Mucosa of descending colon (tissue), 3 donors: ENCODE measurements at places on chromosomes 5 and 9. TPM values are rescaled to one million over a fixed set of nuclear protein-coding genes. Genes with fewer than 3 reads are reported as not detected.

- no peak for DNase-seq
These were observed 509.7 kb downstream of the PSAT1 start for GRCh38 chr9:78806492-78807160.

GRCh38 chr9:112535811-112536210, 49.2 kb downstream of the KIAA1958 start:
- DNase-seq = no peak

DNA sequence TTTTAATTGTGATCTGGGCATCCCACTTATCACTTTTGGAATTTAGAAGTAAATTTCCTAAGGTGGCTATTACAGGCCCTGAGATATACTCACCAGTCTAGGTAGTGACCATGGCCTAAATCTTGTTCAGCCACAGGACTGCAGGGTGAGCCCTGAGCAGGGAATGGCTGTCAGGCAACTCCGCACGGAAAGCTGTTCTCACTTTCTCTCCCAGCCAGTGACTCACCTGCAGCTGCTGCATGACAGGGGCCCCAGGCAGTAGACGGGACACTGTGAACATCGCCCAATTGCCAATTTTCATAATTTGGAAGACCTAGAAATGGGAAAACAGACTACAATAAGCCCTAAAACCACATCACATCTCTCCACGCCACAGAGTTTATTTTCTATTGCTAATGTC, 69.6 kb upstream of the TAF1L start:
- no peak for DNase-seq

Gene HK3
- total RNA-seq = 7.7 TPM

Gene NUDT12
- total RNA-seq = 13.7 TPM

DNA sequence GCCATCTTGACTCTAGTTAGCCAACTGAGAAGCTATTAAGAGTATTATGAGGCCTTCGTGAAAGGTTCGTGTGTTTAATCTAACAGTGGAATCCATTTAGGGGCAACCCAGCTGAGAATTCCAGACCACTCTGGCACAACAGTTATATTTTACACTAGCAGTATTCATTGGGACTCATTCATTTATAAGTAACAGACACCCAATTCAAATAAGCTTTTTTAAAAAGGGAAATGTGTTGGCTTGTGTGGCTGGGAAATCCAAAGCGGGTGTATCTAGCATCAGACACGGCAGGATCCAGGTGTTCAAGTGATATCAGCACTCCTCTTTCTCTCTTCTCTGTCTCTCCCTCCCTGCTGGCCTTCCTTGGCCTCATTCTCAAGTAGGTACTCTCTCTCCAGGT, 46.0 kb upstream of the SHC3 start:
- DNase-seq = no peak

Gene PCDHB6
- 0.29 TPM for total RNA-seq

- DNase-seq = no peak
These were observed 52.6 kb downstream of the ALDH7A1 start for GRCh38 chr5:126542441-126542840.

DNA sequence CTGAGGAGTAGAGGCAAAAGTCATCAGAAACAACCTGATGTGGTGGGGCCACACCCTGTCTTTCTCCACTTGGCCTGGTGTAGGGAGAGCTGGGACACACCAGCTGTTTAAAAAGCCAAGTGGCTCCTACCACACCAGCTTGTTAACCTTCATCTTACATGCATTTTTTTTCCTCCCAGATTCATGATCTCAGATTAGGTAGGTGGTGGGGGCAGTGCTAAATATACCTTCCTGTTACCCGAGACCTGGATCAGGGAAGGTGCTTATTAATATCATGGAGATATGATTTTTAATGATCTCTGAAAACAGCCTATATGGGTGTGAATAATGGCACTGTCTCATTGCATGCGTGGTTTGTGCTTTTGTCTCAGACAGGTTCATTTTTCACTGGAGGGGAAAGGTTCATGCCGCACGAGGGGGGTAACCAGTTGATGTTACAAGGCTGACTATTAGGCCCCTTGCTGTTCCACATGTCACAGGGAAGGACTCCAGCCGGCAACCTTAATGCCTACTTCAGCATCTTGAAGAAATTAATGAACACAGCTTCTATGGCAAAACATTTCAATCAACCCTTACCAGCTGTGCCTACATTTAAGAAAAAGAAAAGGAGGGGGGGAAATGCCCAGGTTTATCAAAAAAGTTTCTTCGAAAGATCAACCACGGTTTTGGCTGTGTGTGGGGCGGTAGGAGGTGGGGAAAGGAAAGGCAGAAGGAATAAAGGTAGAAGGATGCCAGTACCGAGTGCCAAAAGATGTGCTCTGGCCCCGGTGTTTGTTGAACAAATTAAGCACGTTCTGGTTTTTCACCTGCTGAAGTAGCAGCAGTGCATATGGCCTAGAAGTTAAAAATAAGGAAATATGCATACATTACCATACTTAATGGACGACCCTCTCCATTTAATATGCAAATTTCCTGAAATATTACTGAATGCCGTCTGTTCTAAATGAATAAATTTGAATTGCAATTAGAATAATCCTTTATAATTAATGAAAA, 185.4 kb downstream of the EBF1 start:
- DNase-seq = no peak

DNA sequence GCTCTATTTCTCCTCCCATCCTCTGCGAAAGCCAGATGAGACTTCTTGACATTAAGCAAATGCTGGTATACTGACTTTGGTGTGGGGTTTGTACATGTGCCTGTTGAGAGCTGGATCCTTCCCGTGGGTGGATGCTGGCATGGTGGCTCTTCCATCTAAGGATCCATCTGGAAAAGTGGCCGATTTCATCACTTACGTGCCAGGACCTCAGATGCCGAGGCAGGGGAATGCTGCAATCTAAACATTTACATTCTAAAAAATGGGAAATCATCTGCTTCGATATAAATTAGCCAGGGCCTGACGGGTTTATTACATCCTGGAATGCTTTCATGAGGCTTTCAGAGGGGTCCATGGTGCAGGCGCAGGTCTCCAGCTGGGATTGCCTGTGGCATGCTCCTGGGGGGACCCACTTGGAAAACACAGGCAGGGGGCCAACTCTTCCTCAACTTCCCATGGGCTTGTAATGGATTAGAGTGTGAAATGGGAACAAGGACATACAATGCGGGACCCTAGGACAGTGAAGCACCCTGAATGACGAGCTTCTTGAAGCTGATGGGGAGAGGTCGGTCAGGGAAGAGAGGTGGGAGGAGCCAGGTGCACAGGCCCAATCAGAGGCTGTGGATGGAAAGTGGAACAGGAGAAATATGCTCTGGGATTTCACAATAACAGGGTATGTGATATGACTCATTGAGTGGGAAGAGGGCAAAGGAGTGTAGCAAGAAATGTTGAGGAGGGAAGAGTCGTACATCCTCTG, 105.5 kb upstream of the PITX1 start:
- peak; percentile 48 for DNase-seq

- no peak for DNase-seq
These were observed 23.4 kb downstream of the LCP2 start for GRCh38 chr5:170273968-170274710.

DNA sequence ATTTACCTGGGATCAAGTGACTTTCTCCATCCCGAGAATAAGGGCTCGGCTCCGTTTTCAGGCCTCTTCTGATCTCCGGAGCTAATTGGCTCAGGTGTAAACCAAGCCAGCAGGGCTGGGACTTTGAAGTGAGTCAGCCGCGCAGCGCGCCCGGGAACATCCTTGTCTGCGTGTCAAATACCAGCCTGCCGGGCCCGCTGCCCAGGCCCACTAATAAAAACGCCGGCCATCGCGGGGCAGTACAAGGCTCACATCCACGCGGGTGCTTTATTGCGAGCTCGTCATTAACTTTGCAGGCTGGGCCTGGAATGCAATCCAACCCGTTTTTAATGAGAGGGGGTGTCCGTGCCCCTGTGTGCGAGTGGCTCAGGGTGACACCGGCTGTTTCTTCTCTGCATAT, 416.8 kb downstream of the IRX2 start:
- no peak for DNase-seq

- no peak for DNase-seq
These were observed 75.4 kb downstream of the SLF1 start for GRCh38 chr5:94693845-94694370.

Gene GALNT10
- total RNA-seq = 51.5 TPM

GRCh38 chr5:62742207-62742606, 163.6 kb downstream of the LRRC70 start:
- DNase-seq = no peak

GRCh38 chr9:121952611-121953010, 140.5 kb downstream of the TTLL11 start:
- no peak for DNase-seq

DNA sequence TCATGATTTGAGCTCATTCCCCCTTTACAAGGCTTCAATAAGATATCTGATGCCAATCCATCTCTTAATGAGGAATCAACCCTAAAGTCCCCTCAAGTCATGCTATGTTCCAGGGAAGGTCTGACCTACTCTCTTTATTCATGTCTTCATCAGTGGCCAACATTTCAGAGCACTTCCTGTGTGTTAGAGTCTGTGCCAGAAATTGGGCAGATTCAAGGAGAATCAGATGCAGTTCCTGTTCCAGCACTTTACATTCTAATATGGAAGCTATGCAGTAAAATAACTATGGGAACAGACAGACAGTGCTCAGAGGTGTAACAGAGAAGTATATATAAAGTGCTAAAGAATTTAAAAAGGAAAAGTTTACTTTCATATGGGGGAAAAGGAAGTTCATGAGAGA, 193.4 kb upstream of the NR4A3 start:
- no peak for DNase-seq

DNA sequence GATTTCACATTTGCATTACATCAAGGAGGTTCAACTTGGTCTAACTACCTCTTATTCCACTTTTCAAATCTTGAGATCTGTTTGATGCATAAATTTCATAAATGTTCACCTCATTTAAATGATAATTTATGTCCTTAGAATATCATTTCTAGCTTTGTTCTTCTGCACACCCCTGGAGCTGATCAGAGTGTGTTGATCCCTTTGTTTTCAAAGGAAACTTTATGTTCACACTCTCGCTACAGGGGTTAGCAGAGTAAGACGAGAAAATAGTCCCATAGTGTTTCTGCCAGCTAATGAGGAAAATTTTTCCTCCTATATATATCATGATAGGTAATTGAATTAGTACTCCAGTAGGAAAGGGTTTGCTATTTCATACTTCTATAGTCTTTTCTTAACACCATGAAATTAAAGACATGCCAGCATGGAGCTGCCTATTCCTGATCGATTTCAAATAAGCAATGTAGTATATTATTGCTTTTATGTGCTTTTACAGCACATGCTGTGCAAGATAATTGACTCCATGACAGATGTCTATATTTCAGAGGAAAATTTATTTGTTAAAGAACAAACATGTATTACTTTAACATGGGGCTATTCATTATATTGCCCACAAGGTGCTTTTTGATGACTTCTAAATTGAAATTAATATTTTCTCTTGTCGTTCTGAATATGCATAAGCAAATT, 4.8 kb upstream of the PAM start:
- no peak for DNase-seq

- DNase-seq = no peak
These were observed 12.1 kb upstream of the BARX1 start for GRCh38 chr9:93967020-93967803.

Gene CARTPT
- total RNA-seq = not detected

DNA sequence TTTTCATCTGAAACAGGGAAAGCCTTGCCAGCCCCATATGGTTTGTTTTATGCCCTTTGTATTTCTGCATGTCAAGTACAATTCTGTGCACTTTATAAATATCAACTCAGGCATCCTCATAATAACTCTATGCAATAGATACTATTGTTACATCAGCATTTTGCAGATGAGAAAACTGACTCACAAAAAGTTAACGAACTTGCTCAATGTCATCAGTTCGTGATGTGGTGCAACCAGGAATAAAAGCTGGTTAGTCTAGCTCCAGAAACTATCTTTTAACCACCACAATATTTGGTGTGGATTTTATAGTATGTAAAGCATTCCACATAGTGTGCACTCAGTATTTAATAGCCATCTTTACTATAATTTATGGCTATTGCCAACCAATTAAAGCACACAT, 134.9 kb downstream of the MRPS30 start:
- no peak for DNase-seq

Gene OR1N2
- total RNA-seq = not detected

GRCh38 chr9:33468797-33469621, 4.7 kb downstream of the NOL6 start:
- no peak for DNase-seq

Gene GPR150
- 0.28 TPM for total RNA-seq

GRCh38 chr5:72596956-72597355, 89.7 kb upstream of the ZNF366 start:
- no peak for DNase-seq

- DNase-seq = no peak
These were observed 38.7 kb upstream of the SLC36A1 start for GRCh38 chr5:151408591-151409230.

GRCh38 chr9:100394032-100394695, 32.8 kb upstream of the MSANTD3 start:
- no peak for DNase-seq

DNA sequence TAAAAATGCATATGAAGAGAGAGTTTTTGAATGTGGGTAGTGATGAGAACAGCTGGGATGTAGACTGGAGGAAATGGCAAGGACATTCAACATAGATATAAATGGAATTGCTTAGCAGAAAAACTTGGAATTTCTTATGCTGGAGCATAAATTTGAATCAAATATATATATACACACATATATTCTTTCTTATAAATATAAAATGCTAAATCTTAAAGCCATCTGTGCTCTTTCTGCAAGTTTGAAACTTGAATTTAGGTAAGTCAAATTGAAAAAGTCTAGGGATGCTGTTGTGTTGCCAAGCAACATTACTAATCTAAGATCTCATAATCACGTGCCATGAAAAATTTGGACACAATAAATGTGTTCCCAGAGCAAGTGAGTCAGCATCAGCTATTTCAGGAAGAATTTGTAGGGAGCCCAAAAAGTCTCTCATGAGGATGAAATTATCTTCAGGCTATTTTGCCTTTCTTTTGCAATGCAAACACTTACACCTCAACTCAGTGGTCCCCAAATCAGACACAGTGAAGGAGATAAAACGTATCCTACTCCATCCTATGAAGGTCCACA, 58.4 kb upstream of the ALDH1A1 start:
- no peak for DNase-seq

Gene PCDHGB4
- total RNA-seq = 1.2 TPM

DNA sequence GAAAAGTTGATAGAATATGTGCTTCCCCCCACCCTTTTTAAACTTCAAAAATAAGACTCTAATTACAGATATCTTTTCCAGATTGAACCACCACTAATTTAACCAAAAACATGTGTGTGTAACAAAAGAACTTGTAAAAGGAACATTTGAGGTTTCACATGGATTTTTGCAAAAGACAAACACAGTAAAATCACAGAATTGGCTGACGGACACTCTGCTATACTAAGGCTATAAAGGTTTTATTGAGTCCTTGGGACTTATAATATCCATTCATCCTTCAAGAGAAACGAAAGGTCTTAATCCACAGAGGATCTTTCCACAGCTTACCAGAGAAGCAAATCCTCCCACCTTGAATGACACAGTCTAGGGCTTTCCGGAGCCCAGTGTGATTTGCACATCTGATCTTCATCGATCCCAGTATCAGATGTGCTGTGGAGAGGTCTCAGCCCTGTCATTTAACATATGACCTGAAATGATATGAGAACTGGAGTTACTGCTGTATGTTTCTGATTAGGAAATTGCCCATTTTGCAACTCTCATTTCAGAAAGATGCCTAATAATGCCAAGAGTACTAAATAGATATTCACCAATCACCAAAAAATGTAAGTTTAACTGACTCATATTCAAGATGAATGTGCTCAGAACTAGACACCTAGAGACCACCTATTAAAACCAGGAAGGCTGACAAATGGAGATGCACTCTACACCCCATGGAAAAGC, 256.5 kb upstream of the FBXL7 start:
- no peak for DNase-seq

Gene INSYN2B
- not detected for total RNA-seq

GRCh38 chr9:132443951-132444607, 34.1 kb downstream of the CFAP77 start:
- DNase-seq = no peak

Gene EGFLAM
- total RNA-seq = 0.84 TPM
